T-helper 9 cell (primary cell): ENCODE measurements at places on chromosomes 1 and 21.
A peak's percentile ranks its signal among the peaks of the same experiment; 100 is the strongest.

GRCh38 chr1:37513795-37514349, 694 bp downstream of the MEAF6 start:
- peak; percentile 20 for DNase-seq

GRCh38 chr1:31703431-31704270, at the start of gene COL16A1:
Gene COL16A1 (minus strand): TSS chr1:31704017. CDS start chr1:31702193, 1,824 bp downstream.
- DNase-seq = no peak

DNA sequence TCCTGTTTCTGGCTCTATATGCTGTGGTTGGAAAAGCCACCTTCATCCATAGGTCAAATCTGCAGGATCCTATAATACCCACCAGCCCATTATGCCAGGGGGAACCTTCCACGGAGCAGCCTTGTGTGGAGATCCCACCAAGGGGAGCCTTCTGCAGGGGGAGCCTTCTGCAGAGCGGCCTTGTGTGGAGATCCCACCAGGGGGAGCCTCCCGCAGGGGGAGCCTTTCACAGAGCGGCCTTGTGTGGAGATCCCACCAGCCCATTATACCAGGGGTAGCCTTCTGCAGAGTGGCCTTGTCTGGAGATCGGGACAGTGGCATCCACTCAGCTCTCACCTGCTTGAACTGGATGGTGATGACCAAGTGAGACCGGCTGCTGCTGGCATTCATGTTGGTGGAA, 85.3 kb downstream of the SCCPDH start:
- no peak for DNase-seq

GRCh38 chr21:28334407-28334806, 658.3 kb downstream of the LTN1 start:
- DNase-seq = no peak

- no peak for DNase-seq
Measured at GRCh38 chr1:21337928-21338572, 47.8 kb upstream of the ECE1 start.

DNA sequence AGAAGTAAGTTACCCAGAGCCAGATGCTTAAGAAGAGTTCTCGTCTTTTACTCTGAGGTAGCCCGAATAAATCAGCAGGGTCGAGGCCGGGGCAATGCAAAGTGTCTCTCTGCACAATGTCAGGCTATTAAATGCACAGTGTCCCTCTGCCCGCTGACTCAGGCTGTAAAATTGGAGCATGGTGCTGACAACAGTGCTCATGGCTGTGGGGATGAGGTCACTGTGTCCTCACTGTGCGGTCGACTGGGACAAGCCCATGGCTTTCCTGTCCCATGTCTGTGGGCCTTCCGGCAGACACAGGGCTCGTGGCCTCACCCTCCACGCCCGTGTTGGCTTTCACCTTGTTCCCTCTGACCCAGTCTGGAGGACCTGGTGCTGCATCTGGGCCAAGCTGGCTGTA, 14.6 kb upstream of the SLC2A1 start:
- DNase-seq = no peak

DNA sequence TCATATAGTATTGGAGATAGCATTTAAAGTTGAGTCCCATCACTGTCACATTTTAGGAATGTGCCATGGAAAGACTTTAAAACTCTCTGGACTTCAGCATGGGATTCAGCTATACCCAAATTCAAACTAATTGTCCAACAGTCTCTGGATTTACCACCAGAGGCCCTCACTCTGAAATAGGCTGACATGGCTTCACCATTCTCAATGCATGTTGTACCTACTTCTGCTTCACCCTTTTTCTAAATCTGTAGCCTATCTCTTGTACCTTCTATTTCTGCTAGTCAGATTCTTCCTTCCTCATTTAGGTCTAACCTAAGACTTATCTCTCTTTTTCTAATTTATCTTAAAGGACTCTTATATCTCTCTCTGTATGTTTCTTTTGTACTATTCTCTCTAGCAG, 512.7 kb upstream of the ZRANB2 start:
- no peak for DNase-seq

GRCh38 chr1:234934611-234935033, 194.0 kb downstream of the TOMM20 start:
- no peak for DNase-seq

- DNase-seq = no peak
Measured at GRCh38 chr1:87723193-87723592, 394.5 kb downstream of the LMO4 start.

DNA sequence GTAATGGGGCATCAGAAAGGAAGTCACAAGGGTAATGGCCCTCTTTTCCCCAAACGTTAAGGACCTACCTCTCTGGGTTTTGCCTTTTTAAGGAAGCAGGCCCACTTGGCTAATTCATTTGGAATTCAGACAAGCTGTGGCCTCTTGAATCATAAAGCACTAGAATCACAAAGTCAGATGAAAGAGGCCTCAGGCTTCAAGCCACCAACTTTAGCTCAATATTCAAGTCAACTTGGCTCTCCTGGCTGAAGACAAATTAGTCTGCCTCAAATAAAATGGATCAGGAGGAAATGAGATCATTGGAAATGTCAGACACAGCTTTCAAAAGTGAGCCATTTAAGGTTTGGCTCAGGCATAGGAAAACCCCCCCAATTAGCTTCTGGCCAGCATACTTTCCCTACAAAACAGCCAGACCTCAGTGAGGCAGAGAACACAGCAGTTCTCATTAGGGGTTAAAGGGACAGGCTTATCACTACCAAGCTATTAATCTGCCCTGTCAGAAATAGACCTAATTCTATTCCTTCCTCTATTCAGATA, 34.3 kb downstream of the SLC35D1 start:
- DNase-seq = no peak

GRCh38 chr1:4728319-4729089, 74.1 kb downstream of the AJAP1 start:
- no peak for DNase-seq

DNA sequence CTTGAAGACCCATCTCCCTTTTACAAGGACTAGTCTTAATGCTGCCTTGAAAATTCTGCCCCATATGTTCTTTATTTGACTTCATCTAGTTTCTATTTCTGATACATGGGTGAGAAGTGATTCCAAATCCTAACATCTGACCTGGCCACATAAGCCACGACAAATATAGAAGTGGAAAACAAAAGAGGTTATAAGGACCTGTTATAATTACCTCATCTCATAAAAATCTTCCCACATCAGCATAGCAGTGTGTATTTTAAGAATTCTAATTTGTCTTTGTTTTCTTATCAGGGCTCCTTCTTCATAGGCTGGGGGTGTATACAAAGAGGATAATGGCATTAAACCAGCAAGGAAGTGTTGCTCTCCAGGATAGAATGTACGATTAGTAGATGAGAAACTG, 1007.4 kb downstream of the TTLL7 start:
- no peak for DNase-seq

- no peak for DNase-seq
Measured at GRCh38 chr1:234921266-234922062, 207.2 kb downstream of the TOMM20 start.

DNA sequence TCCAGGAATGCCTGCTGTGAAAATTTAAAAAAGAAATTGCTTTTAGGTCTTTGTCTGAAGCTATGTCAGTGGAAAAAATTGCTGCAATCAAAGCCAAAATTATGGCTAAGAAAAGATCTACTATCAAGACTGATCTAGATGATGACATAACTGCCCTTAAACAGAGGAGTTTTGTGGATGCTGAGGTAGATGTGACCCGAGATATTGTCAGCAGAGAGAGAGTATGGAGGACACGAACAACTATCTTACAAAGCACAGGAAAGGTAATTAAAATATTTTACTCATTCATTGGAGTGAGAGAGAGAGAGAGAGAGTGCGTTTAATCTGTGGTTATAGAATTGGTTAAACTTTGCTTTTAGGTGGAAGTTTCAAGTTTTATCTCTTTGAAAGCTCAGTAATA, 20.0 kb downstream of the CDC73 start:
- DNase-seq = no peak

DNA sequence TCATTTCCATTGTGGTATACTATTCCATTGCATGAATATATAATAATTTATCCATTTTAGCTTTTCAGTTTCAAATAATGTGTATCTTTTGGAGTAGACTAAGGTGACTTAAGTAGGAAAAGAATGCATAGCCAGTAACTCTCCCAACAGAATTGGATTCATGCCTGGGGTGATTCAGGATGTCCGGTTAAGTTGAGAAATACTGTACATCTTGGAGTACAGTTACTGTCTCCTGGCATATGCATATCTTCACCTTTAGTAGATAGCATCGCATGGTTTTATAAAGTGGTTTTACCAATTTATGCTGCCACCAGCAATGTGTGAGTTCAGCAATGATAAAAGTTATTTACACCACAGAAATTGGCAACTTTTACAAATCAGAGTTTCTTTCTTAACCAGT, 18.6 kb upstream of the SLC6A9 start:
- DNase-seq = no peak

DNA sequence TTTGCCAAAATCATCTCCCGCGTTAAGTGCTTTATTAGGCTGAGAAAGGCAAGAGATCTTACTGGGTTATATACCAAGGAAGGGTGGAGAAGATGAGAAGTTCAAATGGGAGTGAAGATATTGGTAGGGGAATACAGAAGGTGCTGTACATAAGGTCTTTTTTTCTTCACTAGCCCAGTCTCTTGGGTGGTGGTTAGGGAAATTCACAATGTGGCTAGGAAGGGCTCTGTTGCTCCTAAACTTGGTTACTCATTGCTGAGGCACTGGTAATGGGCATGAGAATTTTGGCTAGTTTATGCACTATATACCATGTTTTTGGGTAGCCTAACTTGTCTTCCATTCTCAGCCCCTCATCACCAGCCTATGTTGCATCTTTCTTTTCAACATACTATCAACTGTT, 50.6 kb downstream of the LHX4 start:
- no peak for DNase-seq

GRCh38 chr1:164720440-164721227, 161.7 kb downstream of the PBX1 start:
- no peak for DNase-seq

GRCh38 chr1:155128755-155129473, 1.2 kb downstream of the EFNA1 start:
- no peak for DNase-seq

DNA sequence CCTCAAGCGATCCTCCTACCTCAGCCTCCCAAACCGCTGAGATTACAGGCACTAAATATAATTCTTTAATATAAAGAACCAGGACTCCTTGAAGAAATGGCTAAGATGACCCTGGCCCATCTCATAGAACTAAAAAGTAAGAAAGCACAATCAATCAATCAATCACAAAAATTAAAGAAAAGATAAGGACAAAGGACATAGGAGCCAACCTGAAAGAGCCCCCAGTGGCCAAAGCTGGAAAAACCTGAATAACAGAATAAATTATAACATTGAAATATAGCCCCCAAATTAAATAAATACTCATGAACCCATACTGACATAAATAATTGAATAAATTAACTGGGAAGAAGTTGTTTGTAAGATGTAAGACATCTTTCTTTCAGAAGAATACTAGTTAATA, 8.9 kb downstream of the NUP210L start:
- no peak for DNase-seq

GRCh38 chr1:212664409-212665199, 35.0 kb downstream of the BATF3 start:
- DNase-seq = no peak

DNA sequence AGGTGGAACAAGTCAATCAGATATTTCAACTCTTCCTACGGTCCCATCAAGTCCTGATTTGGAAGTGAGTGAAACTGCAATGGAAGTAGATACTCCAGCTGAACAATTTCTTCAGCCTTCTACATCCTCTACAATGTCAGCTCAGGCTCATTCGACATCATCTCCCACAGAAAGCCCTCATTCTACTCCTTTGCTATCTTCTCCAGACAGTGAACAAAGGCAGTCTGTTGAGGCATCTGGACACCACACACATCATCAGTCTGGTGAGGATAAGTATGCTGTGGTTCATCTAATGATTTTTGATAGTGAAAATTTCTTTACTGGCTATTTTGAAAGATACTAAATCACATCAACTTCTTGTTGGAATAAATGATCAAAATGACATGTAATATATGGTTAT, 67.7 kb upstream of the MPC2 start:
- DNase-seq = no peak

DNA sequence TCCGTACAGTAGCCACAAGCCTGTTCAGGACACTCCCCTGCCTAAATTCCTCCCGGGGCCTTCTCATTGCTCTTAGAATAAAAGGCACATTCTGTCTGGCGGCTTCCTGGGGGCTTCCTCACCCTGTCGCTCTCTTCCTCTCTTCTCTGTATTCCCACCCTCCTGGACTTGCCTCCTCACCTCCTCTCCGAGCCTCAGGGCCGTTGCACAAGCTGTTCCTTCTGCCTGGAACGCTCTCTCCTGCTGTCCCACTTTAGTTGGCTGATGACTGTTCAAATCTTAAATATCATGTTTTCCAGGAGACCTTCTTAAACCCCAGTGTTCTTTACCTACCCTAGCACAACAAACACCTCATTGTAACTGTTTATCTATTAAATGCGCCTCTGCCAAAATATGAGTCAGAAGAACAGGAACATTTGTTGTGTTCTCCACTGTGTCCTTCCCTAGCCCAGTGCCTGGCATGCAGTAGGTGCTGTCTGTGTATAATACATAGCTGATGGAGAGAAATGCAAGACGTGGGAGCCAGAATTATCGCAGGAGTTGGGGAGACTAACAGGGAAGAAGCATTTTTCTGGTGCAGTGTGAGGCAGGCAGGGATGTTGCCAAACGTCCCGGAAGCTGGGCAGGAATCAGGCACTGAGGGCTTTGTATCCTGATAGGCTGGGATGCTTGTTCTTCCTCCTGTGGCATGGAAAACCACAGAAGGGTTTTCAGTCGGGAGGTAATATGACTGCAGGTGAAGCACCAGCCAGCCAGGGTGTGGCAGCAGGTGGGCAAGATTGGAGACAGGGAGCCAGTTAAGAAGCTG, 24.1 kb upstream of the THRAP3 start:
- no peak for DNase-seq

GRCh38 chr1:44101328-44101727, 17.3 kb upstream of the KLF17 start:
- no peak for DNase-seq

DNA sequence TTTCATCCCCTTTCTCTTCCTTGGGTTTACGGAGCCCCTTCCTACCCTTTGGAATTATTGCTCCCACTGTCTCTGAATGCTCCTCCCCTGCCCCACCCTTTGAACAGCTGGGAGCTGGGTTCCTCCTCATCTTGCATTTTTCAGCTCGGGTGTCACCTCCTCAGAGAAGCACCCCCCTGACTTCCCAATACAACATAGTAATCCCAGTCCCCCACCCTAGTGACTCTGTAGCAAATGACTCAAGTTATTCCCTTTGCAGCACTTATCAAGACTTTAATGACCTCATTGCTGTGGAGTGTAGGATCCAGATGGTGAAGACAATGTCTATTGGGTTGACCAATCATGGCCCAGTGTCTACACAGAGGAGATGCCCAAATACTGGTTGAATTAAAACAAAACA, 8.9 kb upstream of the VWA5B1 start:
- no peak for DNase-seq

DNA sequence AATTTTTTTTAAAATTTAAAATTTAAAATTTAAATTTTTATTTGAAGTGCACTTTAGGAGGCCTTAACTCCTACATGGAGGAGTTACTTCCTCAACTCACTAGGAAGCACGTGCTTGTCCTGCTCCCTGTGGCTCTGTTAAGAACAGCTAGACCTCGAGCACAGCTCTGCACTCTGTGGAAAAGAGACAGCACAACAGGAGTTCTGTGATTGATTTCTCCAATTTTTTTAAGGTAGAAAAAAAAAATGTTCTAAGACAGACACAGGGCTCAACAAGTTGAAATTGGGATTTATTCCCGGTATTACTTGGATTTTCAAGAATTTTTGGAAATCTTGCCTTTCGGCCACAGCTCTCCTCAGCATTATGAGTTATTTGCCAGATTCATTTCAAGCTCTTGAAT, 356.6 kb upstream of the LYPLAL1 start:
- no peak for DNase-seq
